ENCODE measurements at places on chromosomes 3 and 15.

GRCh38 chr3:185350841-185351240 lies 12.1 kb upstream of the MAP3K13 start:
- DNase-seq, result no peak

DNA sequence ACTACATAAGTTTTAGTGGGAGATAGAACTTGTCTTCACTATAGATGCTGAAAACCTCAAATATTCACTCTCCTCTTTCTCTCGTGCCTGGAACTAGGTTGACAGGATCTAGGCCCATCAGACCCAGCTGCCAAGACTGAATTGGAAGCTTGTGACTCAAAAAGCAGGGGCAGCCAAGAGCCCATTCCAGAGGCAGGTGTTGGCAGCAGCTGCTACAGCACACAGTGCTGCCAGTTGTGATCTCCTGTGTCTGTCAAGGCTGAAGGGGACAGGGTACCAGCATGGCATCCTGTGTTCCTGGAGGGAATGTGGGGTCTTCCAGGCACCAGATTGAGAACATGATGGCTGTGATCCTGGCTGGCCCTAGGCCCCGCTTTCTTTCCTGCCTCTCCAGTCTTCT lies 92.5 kb upstream of the MB21D2 start:
- DNase-seq, result no peak

GRCh38 chr15:80615783-80616391 lies 79.2 kb upstream of the ABHD17C start:
- DNase-seq, result peak; percentile 50

DNA sequence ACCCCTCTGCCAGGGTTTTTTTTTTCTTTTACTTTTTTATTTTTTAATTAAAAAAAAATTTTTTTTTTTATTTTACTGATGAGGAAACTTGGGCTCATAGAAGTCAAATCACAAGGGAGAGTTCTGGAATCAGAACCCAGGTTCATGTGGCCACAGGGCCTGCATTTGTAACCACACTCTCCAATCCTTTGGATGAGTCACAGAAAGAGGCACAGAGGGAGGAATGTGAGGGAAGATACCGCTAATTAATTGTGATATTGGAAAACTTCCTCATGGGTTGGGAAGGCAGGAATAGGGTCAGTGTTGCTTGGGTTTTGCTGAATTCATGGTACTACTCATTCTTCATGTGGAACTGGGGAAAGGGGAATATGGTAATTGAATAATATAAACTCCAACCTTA lies 132.9 kb upstream of the SLC6A11 start:
- no peak for DNase-seq

DNA sequence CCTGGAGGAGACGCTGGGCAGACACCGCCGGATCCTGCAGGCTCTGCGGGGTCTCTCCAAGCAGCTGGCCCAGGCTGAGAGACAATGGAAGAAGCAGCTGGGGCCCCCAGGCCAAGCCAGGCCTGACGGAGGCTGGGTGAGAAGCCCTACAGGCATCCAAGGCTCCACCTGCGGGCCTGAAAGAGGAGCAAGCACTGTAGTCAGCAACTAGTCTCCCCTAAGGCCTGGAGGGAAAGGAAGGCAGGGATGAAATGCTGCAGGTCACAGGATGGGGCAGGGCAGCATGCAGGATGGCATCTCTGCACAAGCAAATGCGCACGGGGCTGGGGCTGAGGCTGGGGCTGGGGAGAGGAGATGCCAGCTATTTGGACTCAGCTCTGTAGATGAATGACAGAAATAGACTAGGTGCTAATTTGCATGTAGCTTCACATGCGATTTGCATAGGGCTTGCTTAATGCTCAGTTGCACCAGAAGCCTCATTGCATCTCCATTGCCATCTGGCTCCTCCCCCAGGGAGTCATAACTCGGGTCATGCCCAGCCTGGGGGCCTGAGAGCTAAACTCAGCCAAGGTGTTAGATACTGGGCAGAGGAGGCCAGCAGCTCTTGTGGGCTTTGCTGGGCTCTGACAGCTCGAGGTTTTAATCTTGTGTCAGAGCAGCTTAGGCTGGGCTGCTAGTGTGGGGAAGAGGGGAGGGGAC lies 5.2 kb upstream of the CPLX3 start:
- DNase-seq, result peak; percentile 79

DNA sequence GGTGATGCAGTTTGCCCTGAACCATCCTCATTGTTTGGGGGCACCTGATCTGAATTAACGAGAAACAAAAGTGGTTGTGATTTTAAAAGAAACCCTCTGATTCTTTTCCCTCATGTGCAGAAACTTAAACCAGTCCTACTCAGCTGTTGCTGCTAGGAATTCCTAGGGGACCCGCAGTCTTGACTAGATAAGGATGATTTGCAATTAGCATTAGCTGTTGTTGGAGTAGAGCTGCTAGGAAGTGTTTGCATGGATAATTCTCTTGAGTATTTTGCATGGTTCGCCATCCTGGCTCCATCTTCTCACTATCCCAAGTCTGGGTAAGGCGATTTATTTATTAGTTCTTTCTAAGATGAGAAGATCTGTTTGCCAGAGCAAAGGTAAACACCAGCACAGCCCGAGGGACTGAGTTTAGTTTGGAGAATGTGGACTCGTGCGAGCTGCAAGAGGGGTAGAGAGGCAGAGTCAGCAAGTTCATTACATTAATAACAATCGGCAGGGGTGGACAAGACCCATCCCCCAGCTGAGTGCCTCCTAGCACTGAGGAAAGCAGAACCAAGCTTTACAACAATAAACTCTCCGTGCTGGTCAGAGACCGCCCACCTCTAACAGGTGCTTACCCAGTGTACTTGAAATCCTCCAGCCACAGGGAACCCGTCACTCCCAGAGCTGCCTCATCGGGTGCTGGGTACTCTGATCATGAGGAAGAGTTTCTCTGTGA lies 4.1 kb downstream of the FGD5 start:
- no peak for DNase-seq

GRCh38 chr15:66824424-66824823 lies 122.4 kb downstream of the SMAD6 start:
- DNase-seq, result no peak

GRCh38 chr15:83690676-83691075 lies 36.8 kb downstream of the ADAMTSL3 start:
- DNase-seq, result no peak

DNA sequence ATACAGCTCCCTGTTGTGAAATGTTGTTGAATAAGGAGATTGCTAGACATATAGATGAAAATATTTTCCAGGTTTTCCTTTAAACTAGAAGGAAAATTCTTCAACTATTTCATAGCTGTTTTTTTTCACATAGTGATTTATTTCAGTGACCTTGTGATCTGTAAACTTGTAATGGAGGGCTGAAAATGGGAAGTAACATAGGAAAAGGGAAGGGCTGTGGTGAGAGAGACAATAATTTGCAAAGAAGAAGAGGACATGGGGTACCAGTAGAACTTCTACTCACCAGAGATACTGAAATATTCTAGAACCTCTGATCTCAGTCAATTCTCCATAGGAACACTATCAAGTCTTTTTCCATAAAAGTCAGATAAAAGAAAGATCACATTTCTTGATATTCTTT lies 60.4 kb downstream of the PLS1 start:
- no peak for DNase-seq

DNA sequence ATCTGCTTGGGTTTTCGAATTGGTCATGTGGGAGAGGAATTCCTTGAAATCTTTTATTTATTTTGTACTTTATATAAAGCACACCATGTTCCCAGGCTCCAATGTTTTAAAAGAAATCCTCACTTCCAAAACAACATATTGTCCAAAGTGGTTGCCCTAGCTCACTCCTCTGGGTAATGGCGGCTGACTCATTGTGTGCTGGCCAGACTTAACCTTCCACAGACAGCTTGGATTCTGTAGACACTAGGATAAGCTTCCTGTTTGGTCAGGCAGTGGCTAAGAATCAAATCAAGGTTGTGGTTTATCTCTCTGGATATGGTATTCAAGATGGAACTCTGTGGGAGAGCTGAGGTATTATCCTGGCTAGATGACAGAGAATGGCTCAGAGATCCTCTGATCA lies 55.8 kb upstream of the FAM98B start:
- DNase-seq, result no peak

- DNase-seq, result no peak
These were observed 6.2 kb upstream of the ZNF774 start for GRCh38 chr15:90345857-90346256.

GRCh38 chr3:7385635-7386034 lies 524.7 kb downstream of the GRM7 start:
- no peak for DNase-seq

GRCh38 chr3:11634081-11634635 lies 9.6 kb downstream of the VGLL4 start:
- no peak for DNase-seq

GRCh38 chr15:75008221-75008625 lies 12.9 kb downstream of the SCAMP5 start:
- no peak for DNase-seq

DNA sequence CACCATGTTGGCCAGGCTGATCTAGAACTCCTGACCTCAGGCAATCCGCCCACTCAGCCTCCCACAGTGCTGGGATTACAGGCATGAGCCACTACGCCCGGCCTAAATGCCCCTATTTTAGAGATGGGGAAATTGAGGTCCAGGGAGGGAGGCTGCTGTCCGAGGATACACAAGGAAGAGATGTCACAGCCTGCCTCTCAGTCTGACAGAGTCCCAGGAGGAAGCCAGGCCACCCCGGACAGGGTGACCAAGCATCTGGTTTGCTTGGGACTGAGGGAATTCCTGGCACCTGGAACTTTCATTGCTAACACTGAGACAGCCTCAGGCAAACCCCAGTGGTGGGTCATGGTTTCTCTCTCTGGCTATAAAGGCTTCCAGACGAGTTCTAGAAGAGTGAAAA lies 30.6 kb upstream of the ADAMTS7 start:
- no peak for DNase-seq

DNA sequence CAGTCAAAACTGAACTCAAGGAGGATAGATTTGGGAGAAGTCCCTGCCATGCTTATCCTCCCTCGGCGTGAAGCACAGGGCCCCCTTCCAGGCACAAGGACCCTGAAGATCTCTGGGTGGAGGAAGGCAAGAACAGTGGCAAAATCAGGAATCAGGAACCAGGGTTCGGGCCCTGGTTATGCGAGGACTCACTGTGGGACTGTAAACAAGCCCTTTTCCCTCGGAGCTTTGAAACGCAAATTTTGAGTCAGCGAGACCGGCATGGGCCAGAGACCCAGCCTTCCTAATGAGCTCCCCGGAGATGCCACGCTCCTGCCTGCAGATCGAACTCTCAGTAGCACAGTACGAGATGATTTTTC lies 70.1 kb downstream of the SLC12A8 start:
- no peak for DNase-seq

DNA sequence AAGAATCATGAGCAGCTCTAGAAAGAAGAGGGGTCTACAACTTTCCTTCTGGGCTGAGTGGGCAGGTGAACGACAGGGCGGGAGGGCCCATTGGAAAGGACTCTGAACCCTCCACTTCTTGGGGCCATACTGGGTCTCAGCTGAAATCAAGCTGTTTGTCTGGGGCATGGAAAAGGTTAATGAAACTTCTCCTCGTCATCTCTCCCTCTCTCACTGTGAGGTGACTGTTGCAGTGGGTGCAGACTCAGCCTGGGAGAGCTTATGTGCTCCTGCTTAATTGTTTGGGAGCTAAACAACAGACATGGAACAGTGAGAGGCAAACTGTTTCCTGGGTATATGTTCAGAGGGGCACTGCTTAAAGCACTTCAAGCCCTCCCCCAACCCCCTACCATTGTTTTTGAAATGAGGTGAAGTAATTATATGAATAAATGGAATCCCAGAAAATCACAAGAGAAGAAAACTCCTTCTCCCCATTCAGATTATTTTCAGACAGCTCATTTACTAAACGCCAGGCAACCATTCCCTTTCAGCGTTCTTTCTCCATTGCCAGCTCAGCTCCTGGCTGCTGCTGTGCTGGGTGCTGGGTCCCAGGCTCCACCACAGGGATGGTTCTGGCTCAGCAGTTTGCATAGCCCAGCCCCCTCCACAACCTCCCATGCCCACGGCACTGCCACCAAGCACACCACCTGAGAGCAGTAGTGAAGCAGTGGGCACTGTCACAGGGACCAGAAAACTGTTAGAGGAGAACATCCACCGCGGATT lies 444.9 kb upstream of the TBL1XR1 start:
- no peak for DNase-seq

DNA sequence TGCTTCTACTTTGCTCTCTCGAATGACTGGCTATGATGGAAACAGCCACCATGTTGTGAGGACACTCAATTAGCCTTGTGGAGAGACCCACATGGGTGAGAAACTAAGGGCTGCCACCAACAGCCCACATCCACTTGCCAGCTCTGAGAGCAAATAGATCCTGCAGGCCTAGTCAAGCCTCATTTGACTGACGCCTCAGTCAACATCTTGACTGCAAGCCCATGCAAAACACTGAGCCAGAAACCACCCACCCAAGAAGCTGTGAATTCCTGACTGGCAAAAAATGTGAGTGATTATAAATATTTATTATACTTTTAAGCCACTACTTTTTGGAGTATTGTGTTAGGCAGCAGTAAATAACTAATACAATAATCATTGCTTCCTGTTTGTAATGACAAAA lies 58.4 kb downstream of the NOX5 start:
- DNase-seq, result no peak
